ENCODE measurements at places on chromosomes 3 and 15.

DNA sequence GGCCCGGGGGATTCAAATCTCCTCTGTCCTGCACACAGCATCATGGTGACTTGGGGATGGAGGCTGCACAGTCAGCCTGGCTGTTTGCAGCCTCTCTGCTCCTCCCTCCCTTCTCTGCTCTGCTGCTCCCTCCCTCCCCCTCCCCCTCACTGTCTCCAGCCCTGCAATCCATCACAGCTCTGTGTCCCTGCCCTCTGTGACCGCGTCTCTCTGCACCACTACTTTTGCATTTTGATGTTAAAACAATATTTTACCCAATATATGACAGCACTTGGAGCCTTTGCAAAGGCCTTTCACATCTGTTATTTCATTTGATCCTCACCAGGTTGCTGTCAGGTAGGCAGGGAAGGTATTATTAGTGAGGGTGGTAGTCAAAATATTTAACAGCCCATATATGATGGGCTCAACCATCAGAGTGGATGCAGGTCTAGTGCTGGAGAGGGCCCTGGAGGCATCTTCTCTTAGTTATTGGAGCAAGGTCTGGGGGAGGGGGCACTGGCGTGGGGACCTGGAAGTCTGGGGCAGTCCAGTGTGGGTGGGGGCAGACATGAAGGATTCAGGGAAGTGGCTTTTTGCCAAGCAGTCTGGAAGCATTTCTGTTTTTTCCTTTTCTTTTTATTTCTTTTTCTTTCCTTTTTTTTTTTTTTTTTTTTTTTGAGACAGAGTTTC is 16.3 kb upstream of the VPS8 start:
- DNase-seq, result no peak

DNA sequence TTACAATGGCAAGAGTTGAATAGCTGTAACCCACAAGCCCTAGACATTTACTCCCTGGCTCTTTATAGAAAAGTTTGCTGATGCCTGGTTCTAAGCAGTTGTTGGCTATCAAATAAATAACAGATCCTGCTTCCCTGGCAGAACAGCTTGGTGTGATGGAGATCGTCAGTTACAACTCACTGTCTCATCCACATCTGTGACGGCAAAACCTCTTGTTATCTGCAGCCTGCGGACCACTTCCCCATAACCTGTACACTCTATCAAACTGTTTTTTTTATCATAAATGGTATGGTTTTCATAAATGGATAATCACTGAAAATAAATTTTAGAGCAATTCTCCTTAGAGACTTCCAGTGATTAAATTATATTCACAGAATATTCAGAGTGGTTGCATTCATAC is 14.1 kb downstream of the ZDHHC3 start:
- DNase-seq, result no peak

- DNase-seq, result peak; percentile 6
Observed at GRCh38 chr3:132029182-132029902, 5.5 kb downstream of the CPNE4 start.

DNA sequence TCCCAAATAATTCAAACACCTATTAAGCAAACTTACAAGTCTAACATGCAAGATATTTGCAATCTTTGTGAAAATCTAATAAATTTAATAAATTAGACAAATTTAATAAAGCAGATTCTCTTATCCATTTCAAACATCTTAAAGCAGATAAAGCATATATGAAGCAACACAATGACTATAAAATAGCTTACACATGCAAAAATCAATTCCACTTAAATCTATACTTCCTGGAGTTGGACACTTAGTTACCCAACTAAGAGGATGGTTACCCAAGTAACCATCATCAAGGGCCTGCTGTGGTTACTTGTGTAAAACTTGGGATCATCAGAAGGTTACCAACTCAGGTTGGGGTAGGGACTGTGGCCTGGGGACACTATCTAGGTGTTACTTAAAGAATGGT is 206.8 kb downstream of the CD47 start:
- DNase-seq, result no peak

DNA sequence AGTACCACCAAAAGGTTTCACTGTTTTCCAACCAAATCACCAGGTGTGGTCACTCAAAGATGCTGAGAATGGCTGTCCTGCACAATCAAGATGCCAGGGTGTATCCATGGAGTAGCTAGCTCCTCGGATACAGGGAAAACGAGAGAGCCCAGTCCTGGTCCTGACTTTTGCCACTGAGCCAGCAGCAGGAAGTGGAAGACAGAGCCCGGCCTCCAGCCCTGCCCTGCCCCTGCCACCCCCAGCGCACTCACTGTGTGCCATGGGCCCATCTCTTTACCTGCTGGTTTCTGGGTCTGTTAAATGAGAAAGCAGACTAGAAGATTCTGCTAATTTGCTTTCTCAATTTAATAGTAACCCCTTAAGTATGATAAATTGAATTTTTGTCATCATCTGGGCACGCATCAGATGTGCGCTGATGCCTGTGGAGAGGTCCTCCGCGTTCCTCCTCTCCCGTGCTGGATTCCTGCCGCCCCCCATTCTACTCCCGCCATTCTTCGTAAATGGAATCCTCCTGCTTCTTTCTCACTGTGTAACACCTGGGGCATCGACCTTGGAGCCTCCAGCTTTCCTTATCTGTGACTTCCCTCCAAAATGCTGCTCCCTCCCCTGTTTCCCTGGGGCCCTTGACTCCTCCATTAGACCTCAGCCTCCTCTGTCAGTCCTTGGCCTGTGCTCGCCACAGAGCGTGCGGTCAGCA is 18.0 kb downstream of the TNFAIP8L3 start:
- no peak for DNase-seq

GRCh38 chr15:92523176-92523575 is 129.5 kb downstream of the ST8SIA2 start:
- no peak for DNase-seq

Measured in GF-D8 (cell line).